ENCODE measurements at places on chromosomes 5 and 9.
A peak's percentile ranks its signal among the peaks of the same experiment; 100 is the strongest.

DNA sequence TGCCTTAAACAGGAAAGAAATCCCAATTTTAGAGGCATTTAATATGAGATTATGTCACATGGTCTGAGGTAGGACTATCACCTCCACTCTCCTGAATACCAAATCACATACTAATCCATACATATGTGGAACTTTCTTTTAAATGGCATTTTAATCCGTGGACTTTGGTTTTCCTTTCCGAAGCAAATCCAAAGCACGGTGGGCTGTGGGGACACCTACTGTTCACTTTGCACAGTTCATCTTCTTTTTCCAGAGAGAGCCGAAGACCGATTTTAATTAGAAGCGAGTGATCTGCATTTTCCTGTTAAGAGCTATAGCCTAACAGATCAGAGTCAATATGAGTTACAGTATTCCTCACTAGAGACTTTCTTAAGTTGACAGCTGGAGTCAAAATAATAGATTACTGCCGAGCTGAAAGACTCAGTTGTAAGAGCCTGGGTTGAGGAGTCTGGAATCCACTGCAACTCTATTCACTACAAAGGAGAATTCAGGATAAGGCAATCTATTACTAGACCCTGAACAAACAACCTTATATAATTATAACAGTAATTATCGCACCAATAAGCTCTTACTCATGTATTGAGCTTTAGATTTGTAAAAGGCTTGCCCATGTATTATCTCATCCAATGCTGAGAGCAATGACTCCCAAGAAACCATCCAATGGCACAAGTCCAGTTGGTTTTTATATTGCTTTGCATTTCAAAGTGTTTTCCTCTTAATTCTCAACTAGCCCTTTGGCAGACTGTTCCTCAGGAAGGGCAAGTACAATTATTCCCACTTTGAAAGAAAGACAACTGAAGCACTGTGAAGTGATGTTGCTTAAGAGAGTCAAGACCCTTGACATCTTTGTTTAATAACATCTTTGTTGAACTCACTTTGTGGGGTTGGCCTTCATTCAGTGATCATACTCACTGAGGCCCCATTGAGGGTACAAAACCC lies 144.7 kb downstream of the TRPM6 start:
- peak; percentile 25 for DNase-seq

DNA sequence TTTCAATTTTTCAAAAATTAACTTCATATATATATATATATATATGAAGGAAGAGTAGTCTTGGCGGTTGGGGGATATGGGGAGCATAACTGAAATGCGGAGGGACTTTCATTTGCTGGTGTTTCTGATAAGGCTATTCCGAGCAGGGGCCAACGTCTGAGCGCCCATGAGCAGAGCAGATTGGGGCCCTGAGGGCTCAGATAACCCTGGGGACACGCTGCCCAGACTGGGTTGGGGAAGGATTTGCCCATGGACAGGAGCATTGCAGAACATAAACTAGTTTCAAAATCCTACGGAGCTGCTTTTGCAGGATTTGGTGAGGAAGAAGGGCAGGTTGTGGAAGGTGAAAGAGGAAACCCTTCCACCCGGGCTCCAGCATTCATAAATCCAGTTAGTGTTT lies 240.2 kb downstream of the IRX1 start:
- no peak for DNase-seq

DNA sequence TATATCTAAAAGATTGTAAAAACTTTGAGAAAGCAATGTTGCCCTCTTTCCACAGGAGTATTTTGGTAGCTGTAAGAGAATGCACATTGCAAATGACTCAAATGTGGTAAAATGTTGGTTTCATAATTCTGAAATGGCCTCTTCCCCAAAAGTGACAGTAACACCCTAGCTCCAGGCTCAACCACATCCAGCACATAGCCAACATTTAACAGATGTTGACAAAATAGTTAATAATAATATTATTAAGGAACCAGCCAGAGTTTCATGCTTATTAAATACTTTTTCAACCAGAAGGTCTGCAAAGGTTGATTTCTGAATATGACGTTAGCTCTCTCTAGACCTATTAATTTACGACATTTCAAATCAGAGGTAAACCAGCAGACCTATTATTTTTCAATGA lies 1.3 kb downstream of the ANXA1 start:
- DNase-seq: no peak

DNA sequence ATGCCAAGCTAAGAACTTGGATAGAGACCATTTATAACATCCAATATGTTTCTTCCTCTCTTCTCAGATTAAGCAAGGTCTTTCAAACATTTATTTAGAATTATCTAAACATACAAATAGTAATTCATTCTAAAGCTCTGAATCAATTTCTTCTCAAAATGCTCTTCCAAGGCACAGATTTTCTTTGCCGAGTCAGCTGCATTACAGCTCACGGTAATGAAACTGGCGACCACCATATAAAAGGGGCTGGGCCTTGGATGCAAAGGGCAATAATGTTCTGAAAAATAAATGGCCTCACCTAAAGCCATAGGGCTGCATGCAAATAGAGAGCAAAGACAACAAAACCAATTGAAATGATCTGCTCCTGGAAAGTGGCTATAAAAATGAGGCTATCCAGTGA lies 63.8 kb downstream of the MED27 start:
- no peak for DNase-seq

DNA sequence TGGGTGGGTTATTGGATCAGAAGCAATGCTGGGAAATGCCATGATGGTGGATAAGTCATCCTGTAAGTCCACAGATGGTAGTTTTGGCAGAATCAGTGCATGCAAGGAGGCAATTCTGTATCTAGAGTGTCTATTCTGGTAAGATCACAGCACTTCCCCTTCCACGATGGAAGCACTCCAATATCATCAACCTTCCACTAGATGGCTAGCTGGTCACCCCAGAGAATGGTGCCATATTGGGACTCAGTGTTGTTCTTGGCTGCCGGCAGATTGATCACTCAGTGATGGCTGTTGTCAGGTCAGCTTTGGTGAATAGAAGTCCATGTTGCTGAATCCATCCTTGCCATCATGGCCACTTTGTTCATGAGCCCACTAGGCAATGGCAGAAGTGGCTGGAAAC lies 553.5 kb downstream of the CSNK1G3 start:
- DNase-seq: no peak

Measured in urothelium cell line (cell line).